ENCODE measurements at places on chromosomes 2 and 18.

GRCh38 chr18:61400716-61401115, 67.5 kb downstream of the CDH20 start:
- DNase-seq: no peak

- DNase-seq: no peak
Measured at GRCh38 chr2:43460611-43461365, 135.1 kb downstream of the THADA start.

DNA sequence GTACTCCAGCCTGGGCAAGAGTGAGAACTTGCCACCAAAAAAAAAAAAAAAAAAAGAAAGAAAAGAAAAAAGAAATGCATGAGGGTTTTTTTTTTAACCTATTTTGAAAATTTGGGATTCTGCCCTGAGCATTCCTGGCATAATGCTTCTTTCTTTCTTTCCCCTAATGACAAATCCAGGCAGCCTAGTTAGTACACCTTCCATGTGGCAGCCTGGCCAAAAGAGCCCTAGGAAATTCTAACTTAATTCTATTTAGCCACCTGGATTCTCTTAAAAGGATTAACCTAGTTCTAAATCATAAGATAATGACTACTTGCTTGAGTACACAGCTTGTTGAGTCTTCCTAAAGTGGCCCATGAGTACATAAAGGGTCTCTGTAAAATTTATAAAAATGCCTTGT, 160.1 kb downstream of the THADA start:
- no peak for DNase-seq

DNA sequence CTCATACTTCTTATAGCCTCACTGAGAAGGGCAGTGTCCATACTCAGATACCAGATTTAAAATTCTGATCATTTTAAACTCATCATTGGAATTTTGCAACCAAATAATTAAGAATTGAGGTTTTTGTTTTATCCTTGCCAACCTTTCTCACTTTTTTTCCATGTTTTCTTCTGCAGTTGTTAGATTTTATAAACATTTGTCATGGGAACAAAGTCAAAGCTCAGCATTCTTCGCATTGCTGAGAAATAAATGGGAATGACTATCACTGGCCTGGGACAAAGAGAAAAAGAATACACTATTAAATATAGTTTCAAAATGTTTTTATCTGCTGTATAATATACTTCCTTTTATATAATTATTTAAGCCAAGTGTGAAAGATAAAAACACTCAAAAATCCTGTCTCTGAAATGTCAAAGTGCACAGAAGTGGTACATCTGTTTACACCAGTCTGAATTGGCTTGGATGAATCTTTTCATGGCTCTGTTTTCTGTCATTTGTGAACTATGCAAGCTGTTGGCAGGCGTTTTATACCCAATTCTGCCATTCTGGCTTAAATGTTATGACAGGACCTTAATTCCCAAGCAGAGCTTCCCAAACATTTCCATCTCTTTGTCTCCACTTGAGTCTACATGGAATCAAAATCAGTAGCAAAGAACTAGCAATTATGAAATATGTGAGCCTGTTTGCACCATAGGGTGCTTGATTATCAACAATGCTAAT, 249.3 kb upstream of the SYT4 start:
- DNase-seq: no peak

DNA sequence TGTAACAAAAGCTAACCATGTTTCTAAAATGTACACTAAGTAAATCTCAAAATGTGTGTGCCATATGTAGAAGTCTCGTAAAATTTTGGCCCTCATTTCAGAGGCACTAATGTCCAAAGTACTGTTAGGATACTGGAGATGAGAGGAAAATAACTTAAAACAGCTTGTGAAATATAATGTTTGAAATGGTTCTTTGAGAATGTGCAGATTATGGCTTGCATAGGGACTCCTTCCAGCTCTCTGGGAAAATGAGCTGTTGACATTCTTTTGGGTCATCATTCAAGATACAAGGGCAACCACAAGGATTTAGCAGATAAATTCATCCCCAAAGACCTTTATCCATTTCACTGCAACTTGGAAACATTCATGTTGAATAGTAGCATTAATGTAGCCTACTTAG, 38.1 kb upstream of the OTX1 start:
- no peak for DNase-seq

Data from omental fat pad (tissue), 4 donors.